ENCODE measurements at places on chromosomes 1 and 21. TPM values are rescaled to one million over a fixed set of nuclear protein-coding genes. Genes with fewer than 3 reads are reported as not detected.

HHIPL2 gene
- total RNA-seq: not detected

S100A14 gene
- total RNA-seq: not detected

DNA sequence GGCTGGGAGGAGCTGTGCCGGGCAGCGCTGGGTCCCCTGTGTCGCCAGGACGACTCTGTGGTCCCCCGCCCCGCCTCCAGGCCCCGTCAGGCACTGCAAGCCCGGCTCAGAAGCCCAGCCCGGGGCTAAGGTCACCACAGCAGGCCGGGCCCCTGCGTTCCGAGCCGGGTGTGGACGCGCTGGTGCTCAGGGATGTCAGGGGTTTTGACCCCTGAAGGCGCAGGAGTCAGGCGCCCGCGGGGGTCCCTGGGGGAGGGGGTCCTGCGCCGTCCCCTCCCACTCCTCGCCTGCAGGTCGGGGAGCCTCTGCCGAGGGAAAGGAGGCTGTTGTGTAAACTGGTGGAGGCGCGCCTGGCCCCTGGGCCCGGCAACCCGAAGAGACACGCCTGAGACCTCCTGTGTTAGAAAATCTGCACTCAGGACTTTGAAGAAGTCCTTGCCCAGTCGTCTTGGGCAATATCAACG lies 23.7 kb upstream of the TMEM54 start:
- peak overlapping the region; percentile 62 for H3K27ac ChIP-seq
- H3K36me3 ChIP-seq: no peaks in the 10 kb centered on the region
- no peak for DNase-seq
- peaks cover 5% of the 10 kb centered on the region for H3K27me3 ChIP-seq
- no peak overlapping the region for H3K4me3 ChIP-seq

MYCL gene
- total RNA-seq: 8.1 TPM

- peaks cover 26% of the 10 kb centered on the region for H3K4me1 ChIP-seq
- no peak overlapping the region for H3K4me3 ChIP-seq
- H3K27ac ChIP-seq: no peak overlapping the region
- no peaks in the 10 kb centered on the region for H3K27me3 ChIP-seq
Measured at GRCh38 chr1:58882322-58882948, 98.6 kb upstream of the JUN start.

- H3K36me3 ChIP-seq: no peaks in the 10 kb centered on the region
- no peak overlapping the region for H3K27ac ChIP-seq
- no peak for DNase-seq
- no peak overlapping the region for H3K4me3 ChIP-seq
Measured at GRCh38 chr1:199512037-199512710, 515.3 kb upstream of the NR5A2 start.

DNA sequence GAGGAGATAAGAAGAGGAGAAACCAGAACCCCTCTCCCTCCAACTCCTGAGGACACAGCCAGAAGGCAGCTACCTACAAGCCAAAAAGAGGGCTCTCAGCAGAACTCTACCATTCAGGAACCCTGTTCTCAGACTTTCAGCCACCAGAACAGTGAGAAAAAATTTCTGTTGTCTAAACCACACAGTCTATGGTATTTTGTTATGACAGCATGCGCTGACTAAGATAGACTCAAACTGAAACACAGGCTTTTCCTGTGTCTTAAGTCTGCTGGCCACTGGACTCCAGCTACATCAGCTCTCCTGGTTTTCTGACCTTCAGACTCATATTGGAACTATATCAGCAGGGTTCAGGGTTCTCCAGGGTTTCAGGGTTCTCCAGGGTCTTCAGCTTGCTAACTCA lies 126.5 kb upstream of the TNFSF4 start:
- H3K27me3 ChIP-seq: no peaks in the 10 kb centered on the region
- no peaks in the 10 kb centered on the region for H3K36me3 ChIP-seq
- H3K27ac ChIP-seq: no peak overlapping the region
- no peaks in the 10 kb centered on the region for H3K4me1 ChIP-seq
- no peak for DNase-seq
- no peak overlapping the region for H3K4me3 ChIP-seq

GRCh38 chr1:9200441-9200840 lies 34.1 kb upstream of the H6PD start:
- no peak overlapping the region for H3K4me3 ChIP-seq
- DNase-seq: no peak
- peaks cover 82% of the 10 kb centered on the region for H3K27me3 ChIP-seq
- no peaks in the 10 kb centered on the region for H3K36me3 ChIP-seq
- no peak overlapping the region for H3K27ac ChIP-seq
- peaks cover 12% of the 10 kb centered on the region for H3K4me1 ChIP-seq

- H3K4me1 ChIP-seq: no peaks in the 10 kb centered on the region
- H3K27me3 ChIP-seq: no peaks in the 10 kb centered on the region
- H3K27ac ChIP-seq: no peak overlapping the region
- H3K4me3 ChIP-seq: no peak overlapping the region
Measured at GRCh38 chr1:214590696-214591095, 12.3 kb upstream of the CENPF start.

GRCh38 chr1:60503266-60503925 lies 429.8 kb upstream of the C1orf87 start:
- H3K4me3 ChIP-seq: no peak overlapping the region
- DNase-seq: no peak
- H3K36me3 ChIP-seq: no peaks in the 10 kb centered on the region
- H3K27me3 ChIP-seq: no peaks in the 10 kb centered on the region
- H3K27ac ChIP-seq: no peak overlapping the region

SCCPDH gene
- total RNA-seq: 43.6 TPM

RUNX1 gene
- total RNA-seq: not detected

DNA sequence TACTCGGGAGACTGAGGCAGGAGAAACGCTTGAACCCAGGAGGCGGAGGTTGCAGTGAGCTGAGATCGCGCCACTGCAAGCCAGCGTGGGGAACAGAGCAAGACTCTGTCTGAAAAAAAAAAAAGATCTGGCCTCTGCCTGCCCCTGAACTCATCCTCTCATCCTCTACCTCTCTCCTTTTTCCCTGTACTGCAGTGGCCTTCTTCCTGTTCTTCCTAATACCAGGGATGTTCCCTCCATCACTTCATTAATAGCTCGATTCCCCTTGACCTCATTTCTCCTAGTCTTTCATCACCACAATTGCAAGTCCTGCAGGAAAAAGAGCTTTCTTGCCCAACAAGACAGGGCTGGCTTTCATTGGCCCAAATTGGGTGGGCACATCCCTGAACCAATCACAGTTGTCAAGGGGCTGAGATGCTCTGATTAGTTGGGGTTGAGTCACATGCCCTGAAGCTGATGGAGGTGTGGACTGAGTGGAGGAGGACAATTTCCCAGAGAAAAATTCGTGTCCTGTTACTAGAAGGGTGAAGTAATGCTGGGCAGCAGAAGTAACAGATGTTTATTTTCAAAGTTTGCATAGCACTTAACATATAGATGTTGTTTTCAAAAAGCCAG lies 86.8 kb upstream of the PUM1 start:
- no peak overlapping the region for H3K4me3 ChIP-seq
- H3K27me3 ChIP-seq: no peaks in the 10 kb centered on the region
- H3K27ac ChIP-seq: no peak overlapping the region
- no peaks in the 10 kb centered on the region for H3K36me3 ChIP-seq

DNA sequence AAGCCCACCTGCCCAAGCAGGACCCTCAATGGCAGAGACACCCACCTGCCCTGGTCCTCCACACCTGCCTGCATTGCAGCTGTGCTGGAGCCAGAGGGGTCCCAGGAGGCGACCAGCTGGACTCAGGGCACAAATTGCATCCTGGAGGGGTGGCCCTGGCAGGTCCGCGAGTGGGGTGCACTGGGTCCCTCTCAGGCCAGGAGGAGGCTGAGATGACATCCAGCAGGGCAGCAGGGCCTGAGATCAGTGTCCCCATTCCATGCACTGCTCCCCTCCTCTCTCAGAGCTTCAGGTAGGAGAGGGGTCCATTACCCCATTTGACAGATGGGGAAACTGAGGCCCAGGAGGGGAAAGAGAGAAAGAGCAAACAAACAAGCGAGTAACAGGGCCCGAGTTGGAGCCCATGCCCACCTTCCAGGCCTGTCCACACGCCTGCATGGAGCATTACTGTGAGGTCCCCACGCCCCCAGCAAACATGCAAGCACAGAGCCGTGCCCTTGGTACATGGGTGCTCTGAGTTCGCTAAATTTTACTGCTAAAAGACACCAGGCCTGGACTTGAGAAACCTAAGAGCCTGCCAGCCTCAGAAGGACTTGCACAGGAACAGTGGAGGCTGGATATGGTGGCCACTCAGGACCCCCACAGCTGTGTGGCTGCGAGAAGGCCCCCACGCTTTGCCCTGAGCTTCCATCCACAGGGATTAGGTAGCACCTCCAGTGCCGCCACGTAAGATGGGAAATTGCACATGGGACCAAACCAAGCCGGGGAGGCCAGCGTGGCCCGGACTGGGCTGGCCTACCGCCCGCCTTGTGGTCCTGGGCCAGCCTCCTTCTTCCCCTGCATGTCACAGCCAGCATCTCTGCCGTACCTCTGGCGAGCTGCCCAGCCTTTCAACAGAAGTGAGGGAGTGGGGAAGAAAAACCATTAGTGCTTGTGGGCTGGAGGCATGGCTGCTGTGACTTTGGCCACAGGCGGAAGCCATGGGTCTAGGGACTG lies 7.4 kb downstream of the WNT3A start:
- peaks cover 44% of the 10 kb centered on the region for H3K27me3 ChIP-seq
- DNase-seq: peak; percentile 92
- H3K27ac ChIP-seq: no peak overlapping the region
- H3K4me1 ChIP-seq: no peaks in the 10 kb centered on the region
- H3K36me3 ChIP-seq: no peaks in the 10 kb centered on the region

MATN1 gene
- 0.36 TPM for total RNA-seq

COL8A2 gene
- 0.11 TPM for total RNA-seq

DNA sequence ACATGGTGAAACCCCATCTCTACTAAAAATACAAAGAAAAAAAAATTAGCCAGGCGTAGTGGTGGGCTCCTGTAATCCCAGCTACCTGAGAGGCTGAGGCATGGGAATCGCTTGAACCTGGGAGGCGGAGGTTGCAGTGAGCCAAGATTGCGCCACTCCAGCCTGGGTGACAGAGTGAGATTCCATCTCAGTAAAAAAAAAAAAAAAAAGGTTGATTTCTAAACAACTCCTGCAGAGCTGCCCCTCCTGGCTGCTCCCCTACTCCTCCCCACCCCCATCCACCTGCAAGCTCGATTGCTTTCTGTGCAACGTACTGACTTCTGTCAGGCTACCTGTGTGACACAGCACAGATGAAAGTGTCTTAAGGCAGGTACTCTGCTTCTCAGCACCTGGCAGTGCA lies 13.3 kb downstream of the ETV3L start:
- H3K4me3 ChIP-seq: no peak overlapping the region
- H3K27me3 ChIP-seq: no peaks in the 10 kb centered on the region
- no peaks in the 10 kb centered on the region for H3K4me1 ChIP-seq
- no peaks in the 10 kb centered on the region for H3K36me3 ChIP-seq

DNA sequence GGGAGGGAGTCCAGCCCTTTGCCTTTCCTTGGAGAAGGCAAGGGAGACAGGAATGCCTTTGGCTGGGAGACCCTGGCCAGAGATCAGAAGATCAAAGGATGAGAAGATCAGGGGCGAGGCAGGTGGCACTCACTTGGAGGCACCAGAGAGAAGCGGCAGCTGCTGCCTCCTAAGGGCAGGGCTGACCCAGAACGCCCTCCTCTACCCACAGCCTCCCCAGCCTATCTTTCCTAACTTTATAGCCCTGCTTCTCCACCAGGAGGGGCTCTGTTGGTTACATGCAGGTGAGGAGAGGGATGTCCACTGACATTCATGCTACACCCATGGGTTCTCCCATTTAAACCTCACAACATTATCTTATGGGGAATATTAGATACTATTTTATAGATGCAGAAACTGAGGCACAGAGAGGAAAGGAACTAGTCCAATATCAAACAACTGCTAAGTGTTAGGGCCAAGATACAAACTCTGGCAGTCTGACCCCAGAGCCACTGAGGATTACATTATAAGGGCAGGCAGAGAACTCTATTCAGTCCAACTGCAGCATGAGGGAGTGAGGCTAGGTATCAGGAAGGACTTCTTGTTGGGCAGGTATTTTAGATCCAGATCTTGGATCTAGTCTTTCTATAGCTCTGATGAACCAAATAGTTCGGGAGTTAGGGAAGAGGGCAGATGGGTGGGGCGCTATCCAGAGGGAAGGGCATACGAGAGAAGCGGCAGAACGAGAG lies 19.9 kb downstream of the LGR6 start:
- peak overlapping the region; percentile 30 for H3K4me3 ChIP-seq
- DNase-seq: no peak
- H3K36me3 ChIP-seq: no peaks in the 10 kb centered on the region
- H3K27me3 ChIP-seq: peaks cover 58% of the 10 kb centered on the region
- H3K27ac ChIP-seq: no peak overlapping the region

C1orf226 gene
- total RNA-seq: 7.3 TPM

ELAPOR1 gene
- not detected for total RNA-seq

DNA sequence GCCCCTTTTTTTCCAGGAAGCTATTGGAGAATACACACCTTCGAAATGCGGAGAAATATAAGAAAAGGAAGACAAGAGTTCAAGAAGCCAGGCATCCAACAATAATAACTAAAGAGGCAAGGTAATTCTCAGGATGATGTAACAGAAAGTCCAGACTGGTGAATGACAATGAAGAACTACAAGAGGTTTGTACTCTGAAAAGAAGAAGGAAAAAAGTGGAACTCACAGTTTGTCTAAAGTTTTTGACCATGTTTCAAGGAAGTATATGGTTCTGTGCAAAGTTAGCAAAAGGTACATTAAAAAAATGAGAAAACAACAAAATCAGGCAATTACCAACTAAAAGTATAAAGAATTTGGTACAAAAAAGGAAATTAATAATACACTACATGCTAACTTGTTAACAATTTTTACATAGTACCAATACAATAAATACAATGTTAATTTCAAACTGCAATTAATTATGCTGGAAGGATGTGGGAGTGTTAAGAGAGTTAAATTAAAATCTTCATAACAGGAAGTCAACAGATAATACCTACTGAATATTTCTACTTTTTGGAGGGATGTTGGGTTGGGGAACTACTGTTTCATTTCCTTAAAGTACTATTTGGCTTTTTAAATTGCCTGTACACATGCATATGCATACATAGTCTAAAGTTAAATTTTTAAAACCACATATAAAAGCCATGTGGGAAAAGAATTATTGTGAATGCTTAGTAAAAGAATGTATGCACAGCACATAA lies 12.9 kb upstream of the CD55 start:
- H3K27me3 ChIP-seq: no peaks in the 10 kb centered on the region
- H3K27ac ChIP-seq: no peak overlapping the region
- H3K4me1 ChIP-seq: peaks cover 20% of the 10 kb centered on the region
- H3K36me3 ChIP-seq: no peaks in the 10 kb centered on the region
- no peak for DNase-seq

GRCh38 chr1:228903434-228904071 lies 168.3 kb downstream of the RHOU start:
- H3K27me3 ChIP-seq: no peaks in the 10 kb centered on the region
- H3K36me3 ChIP-seq: no peaks in the 10 kb centered on the region
- peak; percentile 25 for DNase-seq
- no peak overlapping the region for H3K4me3 ChIP-seq
- H3K4me1 ChIP-seq: no peaks in the 10 kb centered on the region

Data from cardiac muscle cell (in vitro differentiated cells and primary cell).